ENCODE measurements at places on chromosomes 3 and 15.

DNA sequence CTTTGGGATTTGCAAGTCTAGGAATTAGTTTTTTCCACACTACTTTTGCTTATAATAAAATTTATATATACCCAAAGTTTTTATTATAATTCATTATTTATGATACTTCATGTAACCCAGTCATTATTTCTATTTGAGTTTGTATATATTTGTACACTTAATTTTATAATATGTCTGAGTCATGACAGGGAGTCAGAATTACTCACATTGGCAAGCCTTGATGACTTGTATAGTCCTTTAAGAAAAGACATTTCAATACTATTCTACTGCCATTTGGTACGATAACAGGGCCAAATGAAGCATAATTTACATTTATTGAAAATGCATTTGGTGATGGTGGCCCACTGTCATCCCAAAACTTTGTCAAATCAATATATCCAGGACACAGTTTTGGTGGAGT, 95.9 kb upstream of the UNC13C start:
- no peak for DNase-seq

- no peak for DNase-seq
Observed at GRCh38 chr15:60797444-60798040, 318.6 kb upstream of the ICE2 start.

DNA sequence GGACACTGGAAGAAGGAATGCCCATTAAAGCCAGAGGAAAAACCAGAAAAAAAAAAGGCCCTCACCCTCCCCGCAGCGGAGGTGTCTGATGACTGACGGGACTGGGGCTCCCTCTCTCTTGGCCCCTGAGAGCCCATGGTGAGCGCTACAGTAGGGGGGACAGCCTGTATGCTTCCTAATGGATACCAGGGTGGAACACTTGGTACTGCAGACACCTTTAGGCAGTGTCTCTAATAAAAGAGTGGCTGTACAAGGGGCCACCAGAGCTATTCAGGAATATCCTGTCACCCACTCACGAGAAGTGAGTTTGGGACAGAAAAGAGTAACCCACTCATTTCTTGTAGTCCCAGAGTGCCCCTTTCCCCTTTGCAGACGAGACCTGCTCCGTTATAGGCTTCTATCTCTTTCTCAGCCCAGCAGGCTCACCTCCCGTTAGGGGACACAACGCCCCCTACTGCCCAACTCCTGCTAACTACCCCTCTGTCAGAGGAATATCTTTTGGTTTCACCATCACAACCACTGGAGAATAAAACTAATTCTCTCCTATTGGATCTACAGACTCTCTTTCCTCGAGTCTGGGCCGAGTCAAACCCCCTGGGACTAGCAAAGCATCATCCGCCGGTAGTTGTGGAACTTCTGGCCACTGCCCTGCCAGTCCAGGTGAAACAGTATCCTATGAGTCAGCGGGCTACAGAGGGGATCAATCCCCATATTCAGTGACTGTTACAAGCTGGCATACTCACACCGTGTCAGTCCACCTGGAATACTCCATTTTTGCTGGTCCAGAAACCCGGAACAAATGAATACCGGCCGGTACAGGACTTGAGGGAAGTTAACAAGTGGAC, 40.8 kb downstream of the ZBTB11 start:
- DNase-seq: peak; percentile 67

GRCh38 chr3:25460751-25461150, 32.7 kb downstream of the RARB start:
- DNase-seq: no peak

GRCh38 chr15:64731805-64732151, 43.6 kb downstream of the RBPMS2 start:
- DNase-seq: no peak

DNA sequence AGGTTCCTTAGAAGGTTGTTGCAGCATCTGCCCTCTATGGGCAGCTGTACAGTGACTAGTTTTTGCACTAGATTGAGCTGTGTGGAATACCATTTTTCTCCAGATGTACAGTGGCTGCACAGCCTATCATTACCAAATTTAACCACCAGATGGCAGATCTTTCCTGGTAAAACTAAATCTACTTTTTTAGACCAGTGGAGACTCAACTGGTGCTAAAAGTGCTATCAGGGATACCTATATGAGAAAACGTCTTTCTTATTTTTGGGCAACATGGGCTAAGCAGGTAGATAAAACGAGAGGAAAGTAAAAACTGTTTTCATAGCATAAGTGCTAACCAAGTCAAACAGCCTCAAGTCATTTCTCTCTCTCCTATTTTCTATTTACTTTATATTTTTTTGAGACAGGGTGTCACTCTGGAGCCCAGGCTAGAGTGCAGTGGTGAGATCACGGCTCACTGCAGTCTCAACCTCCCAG, 21.2 kb downstream of the IGSF10 start:
- no peak for DNase-seq

GRCh38 chr3:117346901-117347300, 637.3 kb downstream of the TUSC7 start:
- DNase-seq: no peak
